ENCODE measurements at places on chromosomes 16 and 17.

GRCh38 chr17:488993-489757 lies 136.6 kb upstream of the RPH3AL start:
- DNase-seq, result no peak

GRCh38 chr16:17259751-17260270 lies 210.9 kb downstream of the XYLT1 start:
- no peak for DNase-seq

DNA sequence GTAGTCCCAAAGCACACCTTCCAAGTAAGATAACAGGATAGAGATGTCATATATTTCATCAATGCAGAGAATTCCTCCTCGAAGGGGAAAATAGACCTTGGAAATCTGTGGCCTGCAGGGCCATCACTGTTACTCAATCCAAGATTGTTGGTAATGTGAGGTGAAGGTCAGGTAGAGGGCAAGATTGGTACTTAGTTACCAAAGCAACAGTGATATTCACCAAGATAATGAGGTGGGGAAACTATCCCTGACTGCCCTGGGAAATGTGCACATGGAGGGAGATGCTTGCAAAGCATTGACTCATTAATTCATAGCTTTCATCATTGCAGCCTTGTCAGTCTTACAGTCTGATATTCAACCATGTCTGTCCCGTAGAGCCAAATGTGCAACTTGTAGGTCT lies 234.1 kb upstream of the MON1B start:
- DNase-seq, result no peak

GRCh38 chr16:20920799-20921198 lies 20.2 kb downstream of the LYRM1 start:
- no peak for DNase-seq

DNA sequence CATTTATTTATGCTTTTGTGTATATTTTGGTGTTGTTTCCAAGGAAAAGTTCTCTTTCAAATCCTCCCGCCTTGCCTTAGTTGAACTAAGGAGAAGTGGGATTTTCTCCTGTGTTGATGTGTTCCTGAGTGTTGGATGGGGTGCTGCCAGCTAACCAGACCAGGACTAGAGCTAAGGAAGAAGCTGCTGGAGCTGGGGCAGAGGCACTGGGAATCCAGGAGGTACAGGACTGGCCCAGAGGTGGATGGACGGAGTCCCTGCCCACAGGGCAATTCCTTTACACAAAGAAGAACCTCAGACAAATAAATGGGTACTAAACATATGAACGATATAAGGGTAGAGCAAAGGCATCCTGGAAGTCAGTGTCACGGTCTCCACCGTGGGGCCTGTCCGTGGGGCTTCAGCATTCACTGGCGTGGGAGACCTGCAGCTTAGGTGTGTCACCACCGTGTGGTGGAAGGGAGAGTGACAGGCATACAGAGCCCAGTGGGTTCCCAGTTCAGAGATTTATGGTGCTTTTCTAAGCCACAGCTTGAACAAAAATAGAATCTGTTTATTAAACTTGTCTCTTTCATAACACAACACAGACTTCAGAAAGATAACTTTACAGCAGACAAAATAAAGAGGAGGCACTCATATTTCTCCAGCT lies 270.7 kb downstream of the NTN1 start:
- no peak for DNase-seq

DNA sequence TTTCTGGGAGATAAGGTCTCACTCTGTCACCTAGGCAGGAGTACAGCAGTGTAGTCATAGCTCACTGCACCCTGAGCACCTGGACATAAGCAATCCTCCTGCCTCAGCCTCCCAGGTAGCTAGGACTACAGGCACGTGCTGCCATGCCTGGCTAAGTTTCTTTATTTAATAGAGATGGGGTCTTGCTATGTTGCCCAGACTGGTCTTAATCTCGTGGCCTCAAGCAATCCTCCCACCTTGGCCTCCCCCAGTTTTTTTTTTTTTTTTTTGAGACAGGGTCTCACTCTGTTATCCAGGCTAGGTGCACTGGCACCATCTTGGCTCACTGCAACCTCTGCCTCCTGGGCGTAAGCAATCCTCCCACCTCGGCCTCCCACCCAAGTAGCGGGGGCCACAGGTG lies 21.1 kb downstream of the DDX19B start:
- DNase-seq, result no peak

GRCh38 chr16:69497876-69498596 lies 67.7 kb upstream of the NFAT5 start:
- no peak for DNase-seq

GRCh38 chr16:57518520-57518919 lies 17.9 kb downstream of the CCDC102A start:
- DNase-seq, result no peak

DNA sequence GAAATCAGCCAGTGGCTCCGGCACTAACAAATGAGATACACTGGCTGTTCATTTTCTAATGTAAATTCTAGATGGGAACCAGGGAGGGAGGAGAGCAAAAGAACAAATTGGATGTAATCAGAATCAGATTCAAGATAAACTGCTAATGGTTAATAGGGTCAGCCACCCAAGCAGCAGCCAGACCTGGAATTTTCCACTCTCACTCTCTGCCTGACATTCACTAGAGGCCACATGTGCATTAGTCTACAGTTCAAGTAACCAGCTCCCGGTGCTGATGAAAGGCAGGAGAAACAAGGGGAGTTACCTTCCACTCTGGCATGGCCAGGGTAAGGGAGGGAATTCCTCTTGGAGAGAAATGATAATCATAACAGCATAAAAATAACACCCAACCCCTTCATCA lies 597.7 kb downstream of the TOX3 start:
- no peak for DNase-seq

- no peak for DNase-seq
Observed at GRCh38 chr17:40341808-40342503, 22.6 kb downstream of the GJD3 start.

Measured in NCI-H446 treated with DMSO at 0.1 percent for 48 hours (cell line).